ENCODE measurements at places on chromosomes 5 and 9. TPM values are rescaled to one million over a fixed set of nuclear protein-coding genes. Genes with fewer than 3 reads are reported as not detected.

The ADAMTSL1 gene
- total RNA-seq, result 2.6 TPM

The SCGB3A1 gene
- not detected for total RNA-seq

The PCDHAC1 gene
- 0.25 TPM for total RNA-seq

The MORN5 gene
- not detected for total RNA-seq

The TLE4 gene
- 5.4 TPM for total RNA-seq

The SLC1A1 gene
- total RNA-seq, result 86.0 TPM

The TUSC1 gene
- 5.3 TPM for total RNA-seq

The OLFM1 gene
- 5.2 TPM for total RNA-seq

The CLIC3 gene
- 0.33 TPM for total RNA-seq

The GLRA1 gene
- not detected for total RNA-seq

The ERAP2 gene
- 15.5 TPM for total RNA-seq

The ABLIM3 gene
- 131 TPM for total RNA-seq

The MYMK gene
- total RNA-seq, result not detected

The PDCD1LG2 gene
- total RNA-seq, result 1.2 TPM

The EGFL7 gene
- 38.5 TPM for total RNA-seq

The ACSL6 gene
- 7.4 TPM for total RNA-seq

The FKBP15 gene
- 16.8 TPM for total RNA-seq

The TERT gene
- not detected for total RNA-seq

The PDE8B gene
- total RNA-seq, result 0.19 TPM

The PCDHGB6 gene
- 2.8 TPM for total RNA-seq

The PCDH1 gene
- 9.8 TPM for total RNA-seq

The ZFP62 gene
- total RNA-seq, result 8.8 TPM

The CAMK4 gene
- 1.4 TPM for total RNA-seq

The CCNJL gene
- total RNA-seq, result 0.84 TPM

The SOHLH1 gene
- not detected for total RNA-seq

The FST gene
- total RNA-seq, result 29.2 TPM

The CCDC171 gene
- 1.1 TPM for total RNA-seq

The RNF224 gene
- not detected for total RNA-seq

The HAND1 gene
- not detected for total RNA-seq
